ENCODE measurements at places on chromosomes 16 and 17.

DNA sequence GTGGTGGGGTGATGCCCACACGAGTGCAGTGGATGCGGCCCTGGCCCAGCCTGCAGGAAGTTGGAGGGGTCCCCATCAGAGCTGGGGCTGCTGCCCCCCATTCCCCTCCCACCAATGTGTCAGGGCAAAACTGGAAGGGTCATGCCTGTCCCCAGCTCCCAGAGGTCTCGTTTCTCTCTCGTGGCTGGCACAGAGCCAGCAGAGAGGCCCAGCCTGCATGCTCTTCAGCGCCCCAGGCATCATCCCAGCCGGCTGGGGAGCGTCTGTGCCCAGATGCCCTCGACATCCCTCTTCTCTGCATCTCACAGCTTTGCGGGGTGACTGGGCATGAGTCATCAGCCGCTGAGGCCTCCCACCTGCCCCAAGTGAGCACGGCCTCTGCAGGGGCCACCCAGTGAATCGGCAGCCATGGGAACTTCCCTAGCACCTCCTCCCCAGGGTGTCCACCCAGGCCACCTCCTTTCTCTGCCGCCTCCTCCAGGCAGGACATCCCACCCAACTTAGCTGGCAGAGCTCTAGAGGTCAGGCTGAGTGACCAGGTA is 9.8 kb upstream of the CSNK1D start:
- DNase-seq: peak; percentile 89

GRCh38 chr16:19186408-19186807 is 18.4 kb downstream of the SYT17 start:
- DNase-seq: no peak

GRCh38 chr16:58451945-58452401 is 48.0 kb upstream of the NDRG4 start:
- DNase-seq: peak; percentile 27

DNA sequence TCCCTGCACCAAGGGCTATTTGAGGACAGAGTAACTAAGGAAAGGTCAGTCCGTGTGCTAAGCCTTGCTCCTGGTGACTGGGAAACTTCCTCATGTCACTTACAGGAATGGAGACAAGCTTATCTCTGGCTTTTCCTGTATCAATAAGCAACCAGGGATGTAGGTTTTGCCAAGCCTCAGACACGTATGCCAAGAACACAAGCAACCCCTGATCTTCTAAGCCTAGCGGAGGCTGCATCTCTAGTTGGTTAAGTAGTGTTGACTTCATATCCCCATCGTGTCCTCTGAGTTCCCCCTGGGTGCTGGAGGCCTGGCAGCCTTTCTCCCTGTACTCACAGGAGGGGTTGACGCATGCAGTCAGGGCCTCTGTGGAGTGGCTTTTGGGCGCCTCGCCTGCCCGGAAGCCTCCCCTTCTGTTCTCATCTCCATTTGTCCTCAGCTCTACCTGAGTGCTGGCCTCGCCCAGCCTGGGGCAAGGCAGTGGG is 1.4 kb upstream of the C1QTNF1 start:
- no peak for DNase-seq

DNA sequence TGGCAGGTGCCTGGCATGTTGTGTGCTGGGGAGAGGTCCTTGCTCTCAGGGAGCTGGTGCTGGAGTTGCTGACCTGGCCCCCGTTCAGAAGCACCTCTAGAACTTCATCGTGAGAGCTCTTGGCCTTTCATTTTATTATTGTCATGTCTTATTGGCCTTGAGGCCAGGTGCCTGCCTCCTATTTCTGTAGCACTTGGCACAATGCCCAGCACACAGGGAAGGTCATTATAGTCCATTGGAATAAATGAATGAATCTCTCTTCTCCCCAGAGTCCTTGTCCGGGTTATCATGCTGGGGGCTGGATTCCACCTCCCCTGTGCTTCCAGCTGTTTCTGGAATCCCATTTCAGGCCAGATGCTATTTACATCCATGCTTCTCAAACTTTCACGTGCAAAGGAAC is 169.2 kb downstream of the HAPSTR1 start:
- no peak for DNase-seq

DNA sequence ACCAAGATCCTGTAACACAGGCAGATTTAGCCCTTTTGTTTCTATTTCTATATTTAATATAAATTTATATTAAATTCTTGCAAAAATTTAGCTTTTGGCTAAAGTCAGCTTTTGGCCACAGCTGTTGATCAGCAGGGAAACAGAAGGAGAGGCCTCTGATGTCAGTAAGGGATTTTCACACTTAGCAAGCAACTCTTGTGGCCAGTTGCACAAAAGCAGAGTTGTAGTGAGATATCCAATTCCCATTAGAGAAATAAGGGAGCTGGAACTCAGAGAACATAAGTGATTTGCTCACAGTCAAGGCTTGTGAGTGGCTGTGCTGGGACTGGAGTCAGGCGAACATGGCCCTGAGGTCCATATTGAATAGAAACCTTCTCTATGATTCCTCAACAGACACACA is 16.7 kb upstream of the HEATR6 start:
- no peak for DNase-seq

GRCh38 chr16:12162151-12162985 is 185.8 kb downstream of the SNX29 start:
- no peak for DNase-seq

DNA sequence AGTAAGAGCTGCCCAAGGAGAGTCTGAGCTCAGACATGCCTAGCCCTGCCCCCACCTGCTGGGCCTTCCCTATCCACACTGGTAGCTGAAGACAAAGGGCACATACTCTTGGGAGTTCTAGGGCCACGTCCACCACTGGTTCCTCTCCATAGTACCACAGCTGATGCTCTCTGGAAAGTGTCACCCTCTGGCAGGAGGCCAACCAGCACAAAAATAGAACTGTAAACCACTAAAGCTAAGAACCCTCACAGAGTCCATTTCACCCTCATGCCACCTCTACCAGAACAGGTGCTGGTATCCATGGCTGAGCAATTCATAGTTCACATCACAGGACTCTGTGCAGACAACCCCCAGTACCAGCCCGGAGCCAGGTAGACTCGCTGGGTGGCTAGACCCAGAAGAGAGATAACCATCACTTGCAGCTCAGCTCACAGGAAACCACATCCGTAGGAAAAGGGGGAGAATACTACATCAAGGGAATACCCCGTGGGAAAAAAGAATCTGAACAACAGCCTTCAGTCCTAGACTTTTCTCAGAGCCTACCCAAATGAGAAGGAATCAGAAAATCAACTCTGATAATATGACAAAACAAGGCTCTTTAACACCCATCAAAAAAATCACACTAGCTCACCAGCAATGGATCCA is 115.3 kb downstream of the CEP112 start:
- no peak for DNase-seq

- DNase-seq: no peak
These were observed 33.8 kb upstream of the CMIP start for GRCh38 chr16:81410643-81411293.

GRCh38 chr16:23362460-23363317 is 60.6 kb downstream of the SCNN1B start:
- no peak for DNase-seq

- DNase-seq: peak; percentile 40
These were observed 841 bp downstream of the ALOXE3 start for GRCh38 chr17:8117367-8117979.

DNA sequence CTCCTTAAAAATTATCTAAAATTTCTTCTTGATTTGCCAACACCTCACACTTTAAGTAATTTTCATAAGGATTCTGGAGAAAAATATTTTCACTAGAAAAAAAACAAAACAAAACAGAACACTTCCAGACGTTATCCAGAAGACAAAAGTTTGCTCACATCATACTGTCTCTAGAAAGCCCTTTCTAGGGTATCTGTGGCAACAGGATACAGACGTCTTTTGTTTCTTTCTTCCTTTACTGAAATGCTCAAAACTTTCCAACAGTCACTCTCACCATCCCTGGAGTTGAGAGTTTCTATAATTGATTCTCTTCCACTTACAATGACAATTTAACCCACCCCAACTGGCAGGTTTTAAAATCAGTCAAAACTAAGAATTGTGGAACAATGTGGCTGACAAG is 2.6 kb downstream of the ZC3H7A start:
- DNase-seq: no peak

DNA sequence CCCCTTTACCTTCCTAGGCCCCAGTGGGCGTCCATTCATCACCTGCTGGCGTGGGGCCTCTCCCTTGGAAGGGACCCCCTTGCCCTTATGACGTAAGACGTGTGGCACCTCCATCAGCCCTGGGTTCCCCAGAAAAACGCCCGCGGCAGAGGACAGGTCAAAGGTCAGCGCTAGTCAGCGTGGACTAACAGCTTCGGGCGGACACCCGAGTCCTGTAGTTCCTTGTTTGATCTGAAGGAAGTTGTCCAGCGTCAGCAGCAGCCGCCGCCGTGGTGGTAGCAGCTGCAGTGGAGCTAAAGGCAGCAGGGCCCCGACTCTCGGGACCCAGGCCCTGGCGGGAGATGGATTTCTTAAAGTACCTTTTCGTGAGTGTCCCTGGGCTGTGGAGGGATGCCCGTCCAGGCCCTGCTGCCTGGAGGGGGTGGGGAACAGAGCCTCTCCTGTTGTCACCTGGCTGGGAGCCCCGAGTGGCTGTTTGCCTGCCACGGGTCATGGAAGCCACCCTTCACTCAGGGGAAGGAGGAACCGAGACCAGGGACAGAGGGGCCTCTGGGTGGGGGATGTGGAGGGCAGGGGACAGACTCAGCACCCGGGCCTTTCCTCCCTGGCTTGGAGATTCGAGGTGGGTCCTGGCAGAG is 123.6 kb downstream of the OR1D5 start:
- no peak for DNase-seq

- no peak for DNase-seq
These were observed 819 bp downstream of the NLK start for GRCh38 chr17:28043296-28043695.

- no peak for DNase-seq
These were observed 19.2 kb downstream of the RAI1 start for GRCh38 chr17:17700251-17700969.

DNA sequence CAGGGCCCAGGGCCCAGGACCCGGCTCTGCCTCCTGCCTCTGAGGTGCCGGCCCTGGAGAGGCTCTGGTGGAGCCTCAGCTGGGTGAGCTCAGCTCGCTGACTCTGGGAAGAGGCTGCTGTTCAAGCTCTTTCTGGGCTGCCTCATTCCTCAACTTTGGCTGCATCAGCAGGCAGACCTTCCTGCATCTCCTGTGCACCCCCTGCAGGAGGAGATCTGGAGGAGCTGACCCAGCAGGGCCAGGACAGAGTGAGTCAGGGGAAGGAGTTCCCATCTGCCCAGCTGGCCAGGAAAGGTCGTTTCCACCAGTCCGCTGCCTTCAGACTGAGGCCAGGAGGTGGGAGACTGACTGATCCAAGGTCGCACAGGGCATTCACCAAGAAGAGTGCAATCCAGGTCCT is 10.7 kb downstream of the CRHR1 start:
- DNase-seq: no peak

- no peak for DNase-seq
These were observed 226.2 kb downstream of the CCDC182 start for GRCh38 chr17:57518587-57519581.
